ENCODE measurements at places on chromosomes 13 and 19.

- no peak for DNase-seq
Measured at GRCh38 chr13:94216476-94216875, 263.0 kb downstream of the DCT start.

GRCh38 chr13:68007576-68007975, 777.4 kb upstream of the PCDH9 start:
- DNase-seq: no peak

GRCh38 chr19:54480051-54480450, 7.0 kb upstream of the CDC42EP5 start:
- DNase-seq: no peak

DNA sequence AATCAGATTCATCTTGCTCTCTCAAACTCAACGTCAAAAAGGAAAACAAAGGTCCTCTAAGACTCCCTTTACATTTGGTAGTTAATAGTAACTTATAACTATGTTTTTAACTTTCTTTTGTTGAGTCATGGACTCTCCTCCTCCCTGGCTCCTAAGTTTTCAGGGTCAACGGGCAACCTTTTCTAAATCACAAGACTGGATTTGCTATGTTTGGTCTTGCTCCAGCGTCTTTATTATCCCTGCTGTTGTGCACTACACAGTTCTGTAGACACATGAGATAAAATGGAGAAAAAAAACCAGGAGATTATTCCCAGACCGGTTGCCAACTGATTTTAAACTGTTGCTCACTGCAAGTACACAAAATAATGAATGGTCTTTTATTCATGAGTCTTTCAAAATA, 1.9 kb upstream of the ITM2B start:
- DNase-seq: no peak

DNA sequence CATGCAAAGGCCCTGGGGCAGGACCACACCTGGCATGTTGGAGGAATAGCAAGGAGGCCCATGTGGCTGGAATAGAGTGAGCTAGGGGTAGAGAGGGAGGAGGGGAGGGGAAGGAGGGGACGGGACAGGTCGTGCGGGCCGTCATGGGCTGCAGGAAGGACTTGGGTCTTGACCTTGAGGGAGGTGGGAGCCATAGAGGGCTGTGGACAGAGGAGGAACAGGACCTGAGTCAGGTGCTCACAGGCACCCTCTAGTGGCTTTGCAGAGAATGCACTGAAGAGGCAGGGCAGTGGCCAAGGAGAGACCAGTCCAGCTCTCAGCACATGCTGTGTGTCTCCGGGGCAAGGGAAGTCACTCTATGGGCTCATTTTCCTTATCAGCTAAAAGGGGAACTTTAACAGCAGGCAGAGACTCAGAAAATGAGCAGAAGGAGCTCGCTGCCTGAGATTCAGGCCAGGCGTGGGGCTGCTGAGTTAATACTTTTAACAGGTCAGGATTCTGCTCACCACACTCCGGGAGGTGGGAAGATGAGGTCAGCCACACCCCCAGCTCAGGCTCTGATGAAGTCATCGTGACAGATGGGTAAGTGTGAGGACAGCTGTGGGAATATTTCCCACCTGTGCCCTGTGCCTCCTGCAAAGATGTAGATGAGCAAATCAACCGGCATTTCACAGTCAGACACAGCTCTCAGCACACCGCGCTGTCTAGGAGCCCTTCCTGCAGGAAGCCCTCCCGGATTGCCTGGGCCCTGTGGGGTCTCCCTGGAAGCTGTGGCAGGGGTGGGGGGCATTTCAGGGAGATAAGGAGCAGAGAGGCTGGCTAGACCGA, 6.0 kb upstream of the TNFAIP8L1 start:
- DNase-seq: peak; percentile 23

DNA sequence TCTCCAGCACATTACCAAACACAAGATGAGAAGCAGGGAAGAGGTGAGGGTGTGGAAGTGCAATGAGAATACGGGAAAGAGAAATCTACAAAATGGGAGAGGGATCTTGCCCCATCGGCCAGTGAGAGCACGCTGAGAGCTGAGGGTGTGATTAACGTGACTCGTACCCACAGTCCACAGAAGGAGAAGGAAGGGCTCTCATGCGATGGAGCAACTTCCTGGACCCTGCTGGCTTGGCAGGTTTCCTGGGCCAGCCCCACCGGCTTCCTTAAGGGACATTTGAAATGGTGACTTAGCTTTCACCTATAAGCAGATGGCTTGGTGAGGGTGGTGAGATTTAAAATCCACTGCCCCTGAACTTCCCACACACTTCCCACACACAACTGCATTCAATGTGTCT, 740.1 kb downstream of the UQCRFS1 start:
- DNase-seq: no peak

- DNase-seq: no peak
Measured at GRCh38 chr19:7602240-7602934, 6.7 kb downstream of the CAMSAP3 start.

GRCh38 chr19:14478113-14478545, 3.0 kb upstream of the PTGER1 start:
- DNase-seq: no peak

DNA sequence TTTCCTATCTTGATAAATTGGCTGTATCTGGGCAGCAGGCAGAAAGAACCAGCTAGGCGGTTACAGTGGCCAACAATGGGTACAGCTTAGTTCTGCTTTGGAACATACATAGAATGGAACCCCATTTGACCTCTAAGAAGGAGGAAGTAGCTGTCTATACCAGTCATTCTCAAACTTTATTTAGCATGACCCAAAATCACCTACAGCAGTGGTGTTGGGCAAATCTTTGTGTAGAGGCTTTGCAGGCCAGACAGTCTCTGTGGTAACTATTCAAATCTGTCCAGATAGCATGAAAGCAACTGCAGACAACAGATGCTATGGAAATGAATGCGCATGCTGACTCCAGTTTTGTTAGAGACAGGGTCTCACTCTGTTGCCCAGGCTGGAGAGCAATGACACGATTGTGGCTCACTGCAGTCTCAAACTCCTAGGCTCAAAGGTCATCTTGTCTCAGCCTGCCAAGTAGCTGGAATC, 12.0 kb upstream of the KCNC3 start:
- no peak for DNase-seq

GRCh38 chr13:24287748-24288287, 21.6 kb upstream of the C1QTNF9 start:
- DNase-seq: no peak

DNA sequence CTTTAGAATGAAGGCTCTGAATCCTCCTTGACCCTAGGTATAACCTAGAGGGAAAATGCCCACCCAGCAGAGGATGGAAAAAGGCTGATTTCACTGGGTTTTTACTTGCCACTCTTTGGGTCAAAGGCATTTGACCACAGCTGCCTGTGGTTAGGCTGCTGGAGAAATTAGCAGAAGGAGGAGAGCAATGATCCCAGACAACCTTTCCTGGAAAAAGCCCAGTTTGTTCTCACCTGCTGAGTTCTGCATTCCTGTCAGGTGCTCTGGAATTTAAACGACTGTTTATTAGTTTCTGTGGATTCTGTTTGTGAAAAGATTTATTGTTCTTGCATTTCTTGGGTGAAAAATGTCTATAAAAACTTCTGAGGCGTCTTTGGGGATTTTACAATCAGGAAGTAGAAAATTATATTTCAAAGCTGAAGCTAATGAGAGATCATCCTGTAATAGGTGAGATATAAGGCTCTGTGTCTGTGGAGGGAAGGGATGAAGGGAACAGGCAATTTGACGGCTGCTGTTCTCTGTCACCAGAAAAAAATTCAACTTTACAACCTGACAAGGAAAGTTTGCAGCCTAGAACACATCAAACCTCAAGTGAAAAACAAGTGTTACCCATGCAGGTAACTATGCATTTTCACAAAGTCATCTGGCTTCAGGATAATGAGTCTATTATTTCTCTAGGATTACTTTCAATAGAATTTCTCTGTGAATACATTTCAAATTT, 519.7 kb downstream of the DIAPH3 start:
- DNase-seq: no peak

DNA sequence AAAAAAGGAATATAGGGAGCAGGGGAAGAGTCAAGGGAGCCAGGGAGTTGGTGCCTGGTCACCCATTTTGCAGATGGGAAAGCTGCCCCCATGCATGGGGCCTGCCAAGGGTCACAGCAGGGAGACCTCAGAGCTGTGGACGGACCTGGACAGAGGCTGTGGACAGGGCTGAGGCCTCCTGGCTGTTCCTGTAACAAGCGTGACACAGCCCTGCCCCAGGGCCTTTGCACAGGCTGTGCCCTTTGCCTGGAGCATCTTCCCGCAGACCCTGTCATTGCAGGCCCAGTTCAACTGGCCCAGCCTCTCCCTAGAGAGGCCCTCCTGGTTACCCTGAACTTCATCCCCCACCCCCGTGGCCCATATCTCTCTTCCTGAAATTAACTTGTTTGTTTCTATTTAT, 6.4 kb downstream of the TNFAIP8L1 start:
- no peak for DNase-seq

GRCh38 chr13:31943591-31943990, 88.0 kb upstream of the FRY start:
- no peak for DNase-seq

- no peak for DNase-seq
Measured at GRCh38 chr13:44305286-44305685, 68.3 kb upstream of the SERP2 start.

DNA sequence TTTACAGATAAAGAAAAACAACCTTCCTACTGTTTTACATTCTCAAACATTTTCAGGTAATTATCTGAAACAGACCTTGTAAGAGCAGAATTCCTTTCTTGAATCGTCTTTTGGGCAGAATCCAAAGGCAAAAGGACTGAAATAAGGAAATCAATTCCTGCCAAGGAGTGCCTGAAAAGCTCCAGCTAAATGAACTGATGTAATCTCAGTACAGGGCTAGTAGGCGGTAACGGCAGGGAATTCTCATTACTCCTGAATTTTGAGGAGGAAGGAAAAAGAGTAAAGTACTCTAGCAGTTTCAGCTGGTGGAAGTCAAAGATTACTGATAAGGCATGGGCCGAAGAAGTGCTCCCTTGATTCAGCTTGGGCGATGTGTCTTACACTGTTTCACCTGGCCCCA, 168.4 kb downstream of the PCDH9 start:
- DNase-seq: no peak

DNA sequence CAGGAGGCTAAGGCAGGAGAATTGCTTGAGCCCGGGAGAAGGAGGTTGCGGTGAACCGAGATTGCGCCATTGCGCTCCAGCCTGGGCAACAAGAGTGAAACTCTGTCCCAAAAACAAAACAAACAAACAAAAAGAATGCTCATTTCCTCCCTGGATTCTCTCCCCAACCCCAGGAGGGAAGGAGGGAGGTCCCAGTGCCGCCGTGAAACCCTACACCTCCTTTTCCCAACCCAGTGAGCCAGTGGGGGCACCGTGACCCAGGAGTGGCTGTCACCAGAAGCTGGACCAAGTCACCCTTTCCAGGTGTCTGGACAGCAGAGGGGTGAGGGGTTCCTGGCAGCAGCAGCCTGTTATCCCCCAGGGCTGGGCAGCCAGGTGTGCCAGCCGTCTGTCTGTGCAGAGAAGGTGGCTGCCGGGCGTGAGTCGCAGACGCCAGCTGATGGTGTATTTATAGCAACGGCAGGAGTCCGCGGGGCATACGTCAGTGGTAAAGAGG, 23.5 kb downstream of the NFIC start:
- no peak for DNase-seq

DNA sequence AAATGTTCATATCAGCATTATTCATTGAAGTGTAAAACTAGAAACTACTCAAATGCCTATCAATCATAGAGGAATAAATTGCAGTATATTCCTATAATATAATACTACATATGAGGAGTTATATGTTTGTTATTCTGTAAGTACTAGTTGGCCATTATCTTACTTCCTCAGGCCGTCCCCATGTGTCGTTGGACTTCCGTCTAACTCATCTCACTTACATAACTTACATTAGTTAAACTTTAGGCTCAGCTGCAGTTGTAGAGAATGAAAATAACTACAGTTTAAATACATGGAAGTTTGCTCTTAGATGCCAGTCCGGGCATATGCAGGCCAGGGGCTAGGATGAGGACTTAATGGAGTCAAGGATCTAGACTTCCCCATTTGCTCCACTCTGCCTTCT, 8.6 kb upstream of the EPSTI1 start:
- no peak for DNase-seq

DNA sequence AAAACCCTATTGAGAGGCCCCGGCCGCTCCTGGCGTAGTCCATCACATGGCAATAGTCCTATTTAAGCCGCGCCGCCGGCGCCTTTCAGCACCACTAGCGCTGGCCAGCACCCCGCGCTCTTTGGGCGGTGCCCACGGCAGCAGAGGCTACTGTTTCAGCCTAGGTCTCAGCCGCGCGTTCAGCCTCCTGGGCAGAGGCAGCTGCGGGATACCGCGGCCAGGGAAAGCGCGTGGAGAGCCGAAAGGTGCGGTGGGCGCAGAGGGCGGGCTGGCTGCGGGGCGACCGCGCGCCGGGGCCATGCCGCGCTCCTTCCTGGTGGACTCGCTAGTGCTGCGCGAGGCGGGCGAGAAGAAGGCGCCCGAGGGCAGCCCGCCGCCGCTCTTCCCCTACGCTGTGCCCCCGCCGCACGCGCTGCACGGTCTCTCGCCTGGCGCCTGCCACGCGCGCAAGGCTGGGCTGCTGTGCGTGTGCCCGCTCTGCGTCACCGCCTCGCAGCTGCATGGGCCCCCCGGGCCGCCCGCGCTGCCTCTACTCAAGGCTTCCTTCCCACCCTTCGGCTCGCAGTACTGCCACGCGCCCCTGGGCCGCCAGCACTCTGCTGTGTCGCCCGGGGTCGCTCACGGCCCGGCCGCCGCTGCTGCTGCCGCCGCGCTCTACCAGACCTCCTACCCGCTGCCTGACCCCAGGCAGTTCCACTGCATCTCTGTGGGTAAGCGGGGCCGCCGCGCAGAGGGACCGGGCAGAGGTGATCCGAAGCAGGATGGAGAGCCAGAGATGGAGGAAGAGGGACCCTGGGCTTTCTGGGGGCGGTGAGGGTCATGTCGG, at the start of gene GSX1:
Gene GSX1 (plus strand): TSS at position 91 of the 826 bp plus-strand sequence. CDS start 208 bp downstream, at position 299.
- peak; percentile 29 for DNase-seq

GRCh38 chr19:44553478-44554171, 24.1 kb upstream of the CEACAM20 start:
- no peak for DNase-seq

- DNase-seq: no peak
Measured at GRCh38 chr19:3068071-3068470, 5.8 kb upstream of the TLE5 start.

- no peak for DNase-seq
Measured at GRCh38 chr19:4622695-4623421, 16.5 kb upstream of the TNFAIP8L1 start.
